ENCODE measurements at places on chromosomes 4 and X. TPM values are rescaled to one million over a fixed set of nuclear protein-coding genes. Genes with fewer than 3 reads are reported as not detected.

GRCh38 chrX:51336584-51336983 lies 4.0 kb downstream of the NUDT10 start:
- no peaks in the 10 kb centered on the region for H3K36me3 ChIP-seq
- no peak overlapping the region for H3K27ac ChIP-seq
- no peak for DNase-seq
- H3K4me3 ChIP-seq: no peak overlapping the region
- H3K4me1 ChIP-seq: no peaks in the 10 kb centered on the region
- H3K27me3 ChIP-seq: peaks cover 14% of the 10 kb centered on the region

DNA sequence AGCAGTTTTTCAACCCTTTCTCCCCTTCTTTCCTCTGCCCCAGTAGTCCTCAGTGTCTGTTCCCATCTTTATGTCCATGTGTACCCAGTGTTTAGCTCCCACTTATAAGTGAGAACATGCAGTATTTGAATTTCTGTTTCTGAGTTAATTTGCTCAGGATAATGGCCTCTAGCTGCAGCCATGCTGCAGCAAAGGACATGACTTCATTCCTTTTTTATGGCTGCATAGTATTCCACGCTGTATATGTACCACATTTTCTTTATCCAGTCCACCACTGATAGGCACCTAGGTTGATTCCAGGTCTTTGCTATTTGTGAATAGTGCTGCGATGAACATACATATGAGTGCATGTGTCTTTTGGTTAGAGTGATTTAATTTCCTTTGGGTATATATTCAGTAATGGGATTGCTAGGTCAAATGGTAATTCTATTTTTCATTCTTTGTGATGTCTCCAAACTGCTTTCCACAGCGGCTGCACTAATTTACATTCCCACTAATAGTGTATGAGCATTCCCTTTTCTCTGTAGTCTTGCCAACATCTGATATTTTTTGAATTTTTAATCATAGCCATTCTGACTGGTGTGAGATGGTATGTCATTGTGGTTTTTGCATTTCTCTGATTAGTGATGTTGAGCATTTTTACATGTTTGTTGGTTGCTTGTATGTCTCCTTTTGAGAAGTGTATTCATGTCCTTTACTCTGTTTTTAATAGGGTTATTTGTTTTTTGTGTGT lies 54.6 kb upstream of the ANK2 start:
- DNase-seq: no peak
- no peaks in the 10 kb centered on the region for H3K27me3 ChIP-seq
- no peak overlapping the region for H3K27ac ChIP-seq
- H3K4me3 ChIP-seq: no peak overlapping the region
- H3K4me1 ChIP-seq: no peaks in the 10 kb centered on the region

Gene PRDM8
- 0.66 TPM for total RNA-seq

DNA sequence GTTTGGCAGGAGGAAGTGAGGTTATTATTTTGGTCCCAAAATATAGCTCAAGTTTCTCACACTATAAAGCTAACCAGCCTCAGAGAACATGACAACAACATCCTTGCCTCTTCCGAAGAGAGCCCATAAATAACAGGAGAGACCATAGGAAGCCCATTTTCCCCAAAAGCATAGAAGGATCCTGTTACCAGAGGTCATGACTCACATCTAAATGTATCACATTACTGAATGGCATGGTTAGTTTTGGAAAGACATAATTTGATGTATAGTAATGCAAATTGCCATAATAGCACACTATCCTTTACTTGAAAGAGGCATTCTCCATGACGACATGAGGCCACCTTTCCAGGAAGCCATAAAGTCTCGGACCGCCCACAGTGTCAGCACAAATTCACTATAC lies 238.8 kb upstream of the GRIA3 start:
- no peak for DNase-seq
- no peaks in the 10 kb centered on the region for H3K4me1 ChIP-seq
- no peaks in the 10 kb centered on the region for H3K27me3 ChIP-seq
- no peak overlapping the region for H3K4me3 ChIP-seq

Gene DCUN1D4
- total RNA-seq: 45.0 TPM

All from left ventricle myocardium inferior (tissue), 1 donor.